ENCODE measurements at places on chromosomes 2 and 18. TPM values are rescaled to one million over a fixed set of nuclear protein-coding genes. Genes with fewer than 3 reads are reported as not detected.

- DNase-seq: no peak
Measured at GRCh38 chr2:28628987-28629386, 122.6 kb upstream of the PPP1CB start.

GRCh38 chr2:16821692-16822091, 156.1 kb upstream of the CYRIA start:
- no peak for DNase-seq

DNA sequence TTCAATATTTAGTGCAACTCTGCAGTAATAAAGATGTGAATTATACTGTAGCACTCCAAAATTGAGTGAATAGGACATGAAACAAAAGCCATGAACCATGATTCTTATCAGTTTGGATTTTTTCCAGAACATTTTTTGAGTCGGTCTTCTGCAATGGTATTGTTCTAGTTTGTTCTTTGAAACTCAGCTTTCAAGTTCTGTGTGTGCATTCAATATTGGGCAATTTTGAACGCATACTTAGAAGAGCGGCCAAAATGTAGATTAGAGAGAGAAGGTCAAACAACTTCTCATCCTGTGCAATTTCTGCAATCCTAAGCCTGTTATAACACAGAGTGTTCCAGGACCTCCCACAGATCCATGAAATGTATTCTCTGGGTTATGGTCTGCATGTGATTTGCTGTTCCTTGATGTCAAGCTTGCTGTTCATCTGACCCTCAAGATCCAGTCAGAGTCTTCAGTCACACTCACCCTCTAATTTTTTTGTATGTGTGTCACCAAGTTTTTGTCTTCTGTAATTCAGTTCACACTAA, 48.3 kb downstream of the TSPYL6 start:
- no peak for DNase-seq

GRCh38 chr2:50125246-50125645, 906.7 kb downstream of the NRXN1 start:
- no peak for DNase-seq

DNA sequence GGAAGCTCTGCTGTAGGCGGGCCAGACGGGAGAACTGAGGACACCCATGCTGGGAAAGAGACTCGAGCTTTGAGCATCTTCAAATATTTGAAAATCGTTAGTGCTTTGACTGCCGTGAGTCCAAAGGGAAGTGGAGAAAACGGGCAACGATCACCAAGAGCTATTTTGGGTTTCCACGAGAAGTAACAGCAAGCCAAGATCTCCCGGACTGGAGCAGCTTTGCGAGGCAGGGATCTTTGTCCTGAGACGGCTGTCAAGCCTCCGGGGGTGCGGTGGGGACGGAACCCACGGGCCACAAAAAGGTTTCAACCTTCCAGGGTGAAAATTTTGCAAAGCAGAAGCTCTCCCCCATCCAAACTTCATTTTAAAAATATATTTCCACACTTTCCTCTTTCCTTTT, 195.8 kb downstream of the NDUFA10 start:
- DNase-seq: no peak

GRCh38 chr2:182504903-182505302, 78.1 kb upstream of the PDE1A start:
- DNase-seq: no peak

- DNase-seq: no peak
Measured at GRCh38 chr2:84292545-84292944, 166.5 kb downstream of the SUCLG1 start.

- DNase-seq: no peak
Measured at GRCh38 chr2:128342550-128342949, 23.9 kb upstream of the HS6ST1 start.

DNA sequence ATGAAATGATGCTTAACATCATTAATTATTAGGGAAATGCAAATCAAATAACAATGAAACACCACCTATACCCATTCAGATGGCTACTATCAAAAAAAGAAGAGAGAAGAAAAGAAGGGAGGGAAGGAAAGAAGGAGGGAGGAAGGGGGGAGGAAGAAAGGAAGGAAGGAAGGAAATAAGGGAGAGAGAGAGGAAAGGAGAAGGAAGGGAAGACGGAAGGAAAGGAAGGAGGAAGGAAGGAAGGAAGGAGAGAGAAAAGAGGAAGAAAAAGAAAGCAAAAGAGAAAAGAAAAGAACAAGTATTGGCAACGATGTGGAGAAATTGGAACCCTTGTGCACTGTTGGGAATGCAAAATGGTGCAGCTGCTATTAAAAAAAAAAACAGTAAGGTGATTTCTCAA, 363.3 kb downstream of the TNS1 start:
- DNase-seq: no peak

GRCh38 chr2:207772844-207773205, 3.1 kb upstream of the FZD5 start:
- DNase-seq: no peak

Gene KCNF1
- 1.1 TPM for total RNA-seq

Gene ERICH2
- 19.7 TPM for total RNA-seq

- DNase-seq: no peak
Measured at GRCh38 chr2:70921839-70922234, 13.9 kb upstream of the ATP6V1B1 start.

GRCh38 chr2:27730261-27730662, 41.3 kb upstream of the MRPL33 start:
- no peak for DNase-seq

Data from upper lobe of left lung (tissue), 6 donors.